Stimulated activated naive CD8-positive, alpha-beta T cell treated with anti-CD3 and anti-CD28 coated beads, Interleukin-15, Interleukin-2, amounts not matched to agents 100 U/mL and 50 U/mL, for 24 hours (primary cell): ENCODE measurements at places on chromosomes 3 and 15.

DNA sequence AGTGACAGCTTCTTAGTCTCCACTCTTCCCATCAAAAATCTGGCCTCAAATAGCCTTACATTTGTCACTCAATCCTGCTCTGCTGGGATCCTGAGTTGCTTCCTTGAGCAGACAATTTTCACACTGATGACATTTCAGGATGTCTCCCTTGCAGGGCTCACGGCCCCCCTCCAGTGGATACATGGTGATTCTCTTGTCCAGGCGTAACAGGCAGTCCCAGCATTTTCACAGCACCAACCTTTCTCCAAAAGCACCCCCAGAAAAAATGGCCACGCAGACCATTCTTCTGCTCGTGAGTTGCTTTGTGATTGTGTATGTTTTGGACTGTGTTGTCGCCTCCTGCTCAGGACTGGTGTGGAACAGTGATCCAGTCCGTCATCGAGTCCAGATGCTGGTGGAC is 47.4 kb upstream of the WNT7A start:
- no peak for DNase-seq

GRCh38 chr15:75599401-75599800 is 20.3 kb upstream of the PTPN9 start:
- DNase-seq: no peak

DNA sequence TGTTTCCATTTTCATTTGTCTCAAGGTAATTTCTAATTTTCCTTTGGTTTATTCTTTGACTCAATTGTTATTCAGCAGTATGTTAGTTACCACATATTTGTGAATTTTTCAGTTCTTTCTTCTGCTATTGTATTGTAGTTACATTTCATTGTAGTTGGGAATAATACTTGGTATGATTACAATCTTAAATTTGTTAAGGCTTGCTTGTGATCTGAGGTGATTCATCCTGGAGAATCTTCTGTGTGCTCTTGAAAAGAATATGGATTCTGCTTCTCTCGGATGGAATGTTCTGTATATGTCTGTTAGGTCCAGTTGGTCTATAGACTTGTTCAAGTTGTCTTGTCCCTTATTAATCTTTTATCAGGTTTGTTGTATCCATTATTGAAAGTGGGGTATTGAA is 63.4 kb upstream of the VEPH1 start:
- no peak for DNase-seq

DNA sequence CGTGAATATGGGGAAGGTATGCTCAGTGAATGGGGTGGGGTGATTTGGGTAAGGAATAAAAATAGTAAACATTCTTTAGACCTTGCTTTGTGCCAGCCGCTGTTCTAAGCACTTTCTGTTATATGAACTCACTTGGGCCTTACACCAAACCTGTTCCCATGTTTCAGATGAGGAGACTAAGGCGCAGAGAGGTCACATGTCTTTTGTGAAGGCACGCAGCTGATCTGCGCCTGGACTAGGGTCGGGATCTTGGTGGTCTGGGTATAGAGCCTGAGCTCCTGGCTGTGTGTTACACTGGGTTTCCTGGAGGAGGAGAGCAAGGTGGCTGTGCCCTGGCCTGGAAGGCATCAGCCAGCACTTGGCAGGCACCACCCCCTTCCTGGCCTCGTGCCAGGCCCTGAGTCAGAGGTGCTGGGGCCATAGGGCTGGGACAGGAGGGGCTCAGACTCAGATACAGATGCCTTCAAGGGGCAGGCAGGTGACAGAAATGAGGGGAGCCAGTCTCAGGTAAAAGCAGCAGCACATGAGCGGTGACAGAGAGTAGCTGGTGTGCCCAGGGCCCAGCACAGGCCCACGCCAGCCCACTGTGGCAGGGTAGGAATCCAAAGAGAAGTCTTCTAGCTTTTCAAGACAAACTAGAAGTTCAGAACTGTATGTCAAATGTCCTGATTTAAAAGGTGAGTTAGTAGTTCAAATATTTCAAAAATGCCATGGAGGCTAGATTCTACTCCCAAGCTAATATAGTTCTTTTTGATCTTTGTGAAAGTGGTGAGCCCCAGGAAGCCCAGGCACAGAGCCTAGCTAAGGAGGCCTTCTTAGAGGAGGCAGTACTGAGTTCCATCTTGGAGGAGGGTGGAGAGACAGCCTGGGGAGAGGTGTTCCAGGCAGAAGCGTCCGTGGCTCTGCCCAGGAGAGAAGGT is 83.1 kb downstream of the DNAJB8 start:
- peak; percentile 50 for DNase-seq

GRCh38 chr15:41982133-41982930 is 10.0 kb upstream of the EHD4 start:
- DNase-seq: no peak

DNA sequence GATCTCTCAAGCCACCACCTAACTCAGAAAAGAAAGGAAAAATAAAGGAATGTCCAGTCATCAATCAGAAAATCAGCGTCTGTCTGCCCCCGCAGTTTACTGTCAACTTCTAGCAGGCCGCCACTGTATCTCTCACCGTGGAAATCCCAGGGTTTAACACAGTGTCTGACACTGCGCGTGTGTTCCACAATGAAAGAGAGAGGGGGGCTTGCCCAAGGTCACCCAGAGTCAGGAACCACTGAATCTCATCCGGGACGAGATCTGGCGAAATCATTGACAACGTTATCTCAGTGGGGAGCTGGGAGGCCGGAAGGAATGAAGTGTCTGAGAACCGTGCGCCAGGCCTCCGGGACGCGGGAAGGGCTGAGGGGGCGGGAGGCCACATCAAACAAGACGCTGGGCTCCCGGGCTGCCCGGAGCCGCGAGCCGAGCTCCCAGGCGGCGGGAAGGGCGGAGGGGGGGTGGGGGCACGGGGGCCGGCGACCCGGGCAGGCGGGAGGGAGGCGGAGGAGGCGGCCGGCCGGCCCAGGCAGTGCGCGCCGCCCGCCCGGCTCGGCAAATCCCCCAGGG is 2.2 kb upstream of the HES1 start:
- peak; percentile 56 for DNase-seq

- DNase-seq: no peak
These were observed 76.4 kb upstream of the TMEM158 start for GRCh38 chr3:45302470-45302869.

GRCh38 chr3:16536996-16537395 is 23.5 kb upstream of the RFTN1 start:
- no peak for DNase-seq

DNA sequence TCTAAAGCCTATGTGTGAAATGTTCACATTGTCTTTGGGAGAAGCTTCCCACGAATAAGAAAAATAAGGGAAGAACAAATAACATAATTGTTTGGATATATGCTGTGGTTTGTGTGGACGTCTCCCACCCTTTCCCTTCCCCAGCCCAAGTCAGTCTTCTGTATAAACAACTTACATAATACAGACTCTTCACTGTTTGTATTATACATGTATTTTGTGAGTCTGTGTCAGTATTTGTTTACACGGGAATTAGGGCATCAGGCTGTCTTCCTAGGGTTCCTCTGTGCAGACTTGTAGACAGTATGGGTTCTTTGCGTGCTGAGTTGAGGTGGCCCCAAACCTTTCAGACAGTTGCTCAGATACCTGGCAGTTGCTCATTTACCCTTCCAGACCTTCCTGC is 103.4 kb downstream of the IGF1R start:
- no peak for DNase-seq

GRCh38 chr3:127630811-127631714 is 2.1 kb downstream of the PODXL2 start:
- DNase-seq: no peak

GRCh38 chr15:62455441-62455921 is 290.4 kb upstream of the C2CD4B start:
- no peak for DNase-seq

GRCh38 chr3:147513785-147514184 is 104.6 kb downstream of the ZIC1 start:
- DNase-seq: no peak

GRCh38 chr3:188296761-188297612 is 143.0 kb downstream of the LPP start:
- no peak for DNase-seq

- no peak for DNase-seq
These were observed 40.5 kb downstream of the SOX2 start for GRCh38 chr3:181752202-181752671.

GRCh38 chr3:101806491-101806890 is 27.5 kb downstream of the NXPE3 start:
- no peak for DNase-seq

DNA sequence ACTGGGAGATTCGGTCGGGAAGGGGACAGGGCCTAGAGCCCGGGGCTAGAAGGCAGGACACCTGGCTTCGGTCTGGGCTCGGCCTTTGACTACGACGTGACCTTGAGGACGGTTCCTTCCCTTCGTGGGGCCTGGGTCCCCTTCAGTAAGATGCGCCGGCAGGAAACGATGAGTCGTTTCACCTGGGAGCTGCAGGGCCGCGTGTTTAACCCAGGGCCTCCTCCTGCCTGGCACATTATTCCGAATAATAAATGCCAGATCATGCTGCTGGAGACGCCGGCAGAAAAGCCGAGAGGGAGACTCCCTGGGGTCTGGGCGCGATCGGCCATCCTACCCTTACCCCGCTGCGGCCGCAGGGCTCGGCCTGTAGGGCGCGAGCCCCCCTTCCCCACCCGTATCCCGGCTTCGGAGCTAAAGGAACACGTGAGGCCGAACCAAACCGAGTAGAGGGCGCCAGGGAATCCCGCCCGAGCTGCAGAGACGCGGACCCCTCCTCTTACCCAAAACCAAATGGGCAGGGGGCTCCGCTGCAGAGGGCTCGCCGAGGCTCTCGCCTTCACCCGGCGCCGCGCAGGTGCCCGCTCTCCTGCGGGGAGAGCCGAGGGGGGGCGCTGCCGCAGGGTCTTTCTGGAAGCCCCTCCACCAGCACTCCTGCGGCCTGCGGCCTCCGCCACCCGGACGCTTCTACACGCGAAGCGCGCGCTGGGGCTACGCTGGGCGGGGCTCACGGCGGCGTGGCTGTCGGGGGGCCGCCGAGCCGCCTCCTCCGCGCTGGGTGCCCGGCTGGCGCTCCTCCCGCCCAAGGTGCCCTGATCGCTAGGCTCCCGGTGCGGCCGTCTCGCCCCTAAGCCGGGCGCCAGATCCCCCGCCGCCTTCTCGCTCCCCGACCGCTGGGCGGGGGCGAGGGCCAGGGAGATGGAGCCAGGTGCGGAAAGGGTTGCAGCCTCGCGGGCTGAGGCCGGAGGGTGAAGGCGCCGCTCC is at the start of gene BDH1:
BDH1 (minus strand) TSS at position 688 of the 981 bp plus-strand sequence. CDS start 9,525 bp downstream, outside the sequence.
- peak; percentile 84 for DNase-seq

DNA sequence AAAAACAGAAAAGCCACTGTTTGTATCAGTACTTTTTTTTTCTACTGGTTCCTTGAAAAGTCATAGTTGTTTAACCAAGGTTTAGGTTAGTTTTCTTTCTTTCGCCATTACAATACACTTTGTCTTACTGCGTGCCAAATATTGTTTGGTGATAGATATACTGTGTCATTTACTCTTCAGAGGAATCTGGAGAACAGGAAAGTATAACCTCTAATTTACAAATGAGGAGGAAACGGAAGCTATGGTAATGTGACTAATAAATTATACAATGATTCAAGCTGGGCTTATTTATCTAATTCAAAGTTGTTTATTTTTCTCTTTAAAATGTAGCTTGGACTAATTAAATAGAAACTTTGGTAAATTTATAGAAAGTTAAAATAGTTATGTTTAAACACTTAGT is 96.2 kb upstream of the ROBO2 start:
- no peak for DNase-seq

GRCh38 chr3:59121346-59122144 is 71.7 kb upstream of the CFAP20DC start:
- DNase-seq: no peak

DNA sequence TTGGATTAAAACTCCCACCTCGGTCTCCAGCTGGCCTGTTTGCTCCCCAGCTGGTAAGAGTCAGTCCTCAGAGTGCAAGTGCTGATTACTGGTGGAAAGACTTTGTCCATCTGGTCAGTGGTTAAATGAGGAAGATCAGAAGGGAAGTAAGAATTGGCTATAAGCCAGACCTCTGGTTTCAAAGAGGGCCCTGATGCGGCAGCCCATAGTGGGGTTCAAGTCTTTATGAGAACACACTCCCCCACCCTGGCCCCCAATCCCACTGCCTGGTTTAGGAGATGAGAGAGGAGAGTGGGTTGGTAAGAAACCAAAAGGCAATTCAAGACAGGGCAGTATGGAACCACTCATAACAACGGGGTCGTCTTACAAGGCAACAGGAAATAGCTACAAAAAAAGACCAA is 65.0 kb downstream of the FRMD4B start:
- DNase-seq: no peak

DNA sequence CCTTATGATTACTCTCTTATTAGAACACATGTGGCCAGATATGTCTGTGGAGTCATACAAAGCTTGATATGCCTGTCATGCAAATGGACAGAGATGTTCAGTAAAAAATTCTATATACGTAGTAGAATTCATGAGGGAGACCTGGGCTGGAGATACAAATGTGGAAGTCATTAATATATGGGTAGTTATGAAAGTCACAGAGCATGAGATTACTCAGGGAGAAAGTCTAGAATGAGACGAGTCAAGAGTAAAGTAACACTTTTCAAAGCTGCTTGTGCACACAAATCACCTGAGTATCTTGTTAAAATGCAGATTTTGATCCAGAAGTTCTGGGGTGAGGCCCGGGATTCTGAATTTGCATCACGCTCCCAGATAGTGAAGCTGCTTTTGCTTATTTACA is 28.4 kb downstream of the OXSM start:
- no peak for DNase-seq

DNA sequence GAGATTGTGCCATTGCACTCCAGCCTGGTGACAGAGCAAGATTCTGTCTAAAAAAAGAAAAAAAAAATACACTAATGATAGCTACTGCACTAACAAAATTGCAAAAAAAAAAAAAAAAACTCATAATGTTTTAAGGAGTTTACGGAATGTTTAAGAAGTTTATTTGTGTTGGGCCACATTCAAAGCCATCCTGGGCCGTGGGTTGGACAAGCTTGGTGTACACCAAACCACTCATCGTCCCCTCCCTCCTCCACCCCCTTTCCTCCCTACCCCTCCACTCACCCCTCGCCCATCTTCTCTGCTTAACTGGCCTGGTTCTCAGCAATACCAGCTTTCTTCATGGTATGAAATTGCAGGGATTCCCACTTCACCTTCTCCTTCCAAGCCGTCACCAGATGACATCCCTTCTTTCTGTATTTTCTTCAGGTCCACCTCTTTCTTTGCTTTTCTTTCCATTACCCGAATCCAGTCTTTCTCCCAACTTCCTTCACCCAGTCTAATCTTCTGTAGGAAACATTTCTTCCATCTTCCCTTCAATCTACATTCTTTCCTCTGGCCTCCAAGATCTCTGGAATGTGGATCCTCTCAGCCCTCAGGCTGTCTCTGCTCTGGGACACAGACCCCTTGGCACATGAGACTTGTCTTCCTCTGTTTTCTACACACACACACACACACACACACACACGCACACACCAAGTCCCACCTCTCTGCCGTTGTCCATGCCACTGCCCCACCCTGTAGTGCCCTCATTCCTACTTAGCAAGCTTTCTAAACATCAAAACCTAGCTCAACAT is 3.5 kb upstream of the MESP1 start:
- no peak for DNase-seq

- no peak for DNase-seq
These were observed 42.2 kb downstream of the SLC9A9 start for GRCh38 chr3:143806038-143806437.

- no peak for DNase-seq
These were observed 53.7 kb upstream of the MEF2A start for GRCh38 chr15:99511866-99512661.
